ENCODE measurements at places on chromosomes 13 and 19. TPM values are rescaled to one million over a fixed set of nuclear protein-coding genes. Genes with fewer than 3 reads are reported as not detected.
A peak's percentile ranks its signal among the peaks of the same experiment; 100 is the strongest.

Gene C13orf42
- total RNA-seq: not detected

Gene APOC4
- not detected for total RNA-seq

Gene LMTK3
- total RNA-seq: 18.9 TPM

Gene KIR2DL3
- not detected for total RNA-seq

Gene AMER2
- total RNA-seq: not detected

Gene FPR1
- total RNA-seq: 1.9 TPM

Gene PCDH17
- total RNA-seq: 0.05 TPM

Gene SYCN
- not detected for total RNA-seq

Gene PLK5
- total RNA-seq: not detected

Gene EEF2
- 2,866 TPM for total RNA-seq

GRCh38 chr19:18993115-18993514 is 40.2 kb downstream of the SUGP2 start:
- no peak for DNase-seq

- DNase-seq: no peak
Observed at GRCh38 chr13:33249066-33249465, 36.5 kb downstream of the STARD13 start.

GRCh38 chr19:48966541-48967345 is 1.6 kb downstream of the FTL start:
- no peak for DNase-seq

GRCh38 chr19:42208612-42209011 is 8.9 kb downstream of the DEDD2 start:
- no peak for DNase-seq

DNA sequence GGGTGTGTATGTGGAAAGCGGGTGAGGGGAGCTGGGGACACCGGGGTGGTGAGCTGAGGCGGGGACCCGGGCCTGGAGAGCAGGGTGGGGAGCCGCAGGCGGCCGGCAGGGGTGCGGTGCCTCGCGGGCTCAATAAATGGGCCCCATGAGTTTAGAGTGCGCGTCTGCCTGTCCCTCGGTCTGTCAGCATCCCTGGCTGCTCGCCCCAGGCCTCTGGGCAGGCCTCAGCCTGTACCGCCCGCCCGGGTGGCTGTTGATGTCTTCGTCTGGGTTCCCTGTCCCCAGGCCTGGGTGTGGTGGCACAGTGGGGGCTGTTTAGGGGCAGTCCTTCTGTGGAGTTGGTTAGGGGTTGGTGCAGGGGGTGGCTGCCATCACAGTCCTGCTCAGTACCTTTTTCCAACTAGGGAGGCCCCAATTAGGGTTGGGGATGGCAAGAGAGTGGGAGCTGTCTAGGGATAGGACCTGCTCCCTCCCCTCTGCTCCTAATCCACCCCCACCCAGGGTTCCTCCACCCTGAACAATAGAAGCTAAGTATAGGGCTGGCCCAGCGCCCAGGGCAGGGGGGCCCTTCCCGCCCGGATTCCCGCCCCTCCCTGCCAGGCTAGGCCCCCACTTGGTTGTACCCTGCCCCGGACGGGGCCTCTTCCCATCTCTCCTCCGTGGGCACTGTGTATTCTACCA is 12.2 kb downstream of the CIC start:
- DNase-seq: no peak

DNA sequence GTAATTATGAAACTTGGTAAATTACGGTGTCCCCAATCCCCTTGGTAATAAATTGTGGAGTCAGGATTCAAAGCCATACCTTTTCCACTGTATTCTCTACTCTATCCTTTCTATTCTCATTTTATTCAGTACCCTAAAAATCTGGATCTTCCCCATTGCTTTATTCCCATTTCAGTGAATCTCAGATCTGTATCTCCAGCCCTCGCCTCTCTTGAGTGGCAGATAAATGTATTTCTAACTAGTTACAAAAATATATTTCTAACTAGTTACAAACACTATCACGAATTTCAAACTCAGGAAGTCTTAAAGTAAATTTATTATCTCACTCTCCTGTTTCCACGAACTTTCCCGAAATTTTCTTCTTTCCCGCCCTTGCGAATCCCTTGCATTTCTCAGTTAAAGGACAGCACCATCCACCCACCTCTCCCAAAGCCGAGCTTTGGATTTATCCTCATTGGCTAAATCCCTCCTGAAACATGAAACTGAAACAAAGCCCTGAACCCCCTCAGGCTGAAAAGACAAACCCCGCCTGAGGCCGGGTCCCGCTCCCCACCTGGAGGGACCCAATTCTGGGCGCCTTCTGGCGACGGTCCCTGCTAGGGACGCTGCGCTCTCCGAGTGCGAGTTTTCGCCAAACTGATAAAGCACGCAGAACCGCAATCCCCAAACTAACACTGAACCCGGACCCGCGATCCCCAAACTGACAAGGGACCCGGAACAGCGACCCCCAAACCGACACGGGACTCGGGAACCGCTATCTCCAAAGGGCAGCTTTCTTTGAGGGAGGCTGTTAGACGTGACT is 164.3 kb upstream of the PABPC3 start:
- DNase-seq: no peak

- DNase-seq: peak; percentile 21
Observed at GRCh38 chr19:16626796-16627192, 1.2 kb downstream of the MED26 start.

GRCh38 chr13:40399756-40400155 is 266.7 kb downstream of the FOXO1 start:
- no peak for DNase-seq

- DNase-seq: no peak
Observed at GRCh38 chr13:101752432-101752831, 300.0 kb downstream of the ITGBL1 start.

DNA sequence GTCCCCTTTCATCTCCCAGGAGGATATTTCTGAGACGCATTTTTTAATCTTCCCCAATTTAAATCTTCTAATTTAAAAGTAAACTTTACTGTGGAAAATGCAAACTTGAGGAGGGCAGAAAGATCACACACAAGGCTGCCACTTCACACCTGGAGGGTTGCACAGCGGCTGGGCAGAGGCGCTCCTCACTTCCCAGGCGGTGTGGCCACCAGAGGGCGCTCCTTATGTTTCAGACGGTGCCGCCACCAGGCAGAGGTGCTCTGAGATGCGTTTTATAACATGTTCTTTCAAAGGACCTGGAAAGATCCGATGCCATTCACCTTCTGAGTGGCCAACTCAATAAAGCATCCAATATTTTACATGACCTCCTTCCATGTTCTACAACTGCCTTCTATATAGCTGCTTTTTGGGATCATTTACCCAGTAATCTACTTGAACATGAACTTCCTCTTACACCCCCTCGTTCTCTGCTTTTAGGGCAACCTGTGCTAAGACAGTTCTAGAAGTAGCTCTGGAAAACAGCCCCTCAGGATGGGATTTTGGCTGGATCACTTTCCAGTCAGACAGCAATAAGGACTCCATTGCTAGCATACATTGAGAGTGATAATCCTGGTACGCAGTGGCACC is 14.8 kb upstream of the MTUS2 start:
- DNase-seq: no peak

DNA sequence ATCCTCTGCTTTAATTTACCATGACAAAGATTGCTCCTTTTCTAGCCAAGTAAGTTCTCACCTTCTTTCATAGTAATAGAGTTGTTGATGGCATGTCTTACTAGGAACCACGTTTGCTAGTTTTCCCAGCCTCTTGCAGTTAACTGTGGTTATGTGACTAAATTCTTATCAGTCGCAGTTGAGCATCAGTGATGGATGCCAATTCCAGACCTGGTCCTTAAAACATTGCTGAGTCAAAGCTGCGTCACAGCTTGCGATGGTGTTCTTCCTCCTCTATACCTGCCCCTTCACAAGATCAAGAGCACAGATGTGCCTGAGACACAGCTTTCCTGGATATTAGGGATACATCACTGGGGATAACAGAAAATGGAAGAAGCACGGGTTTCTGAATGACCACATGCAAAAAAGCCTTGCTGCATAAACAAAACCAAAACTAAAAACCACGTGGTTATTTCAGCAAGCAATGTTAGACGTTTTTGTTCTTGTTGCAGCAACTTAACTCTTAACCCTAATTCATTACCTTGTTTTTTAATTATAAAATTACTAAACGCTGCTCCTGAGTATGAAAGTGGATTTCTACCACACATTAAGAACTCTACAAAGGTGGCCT is 97.6 kb upstream of the DACH1 start:
- DNase-seq: no peak

Data from CD4-positive, alpha-beta T cell (primary cell).